ENCODE measurements at places on chromosomes 2 and 18.

- no peak for DNase-seq
Observed at GRCh38 chr18:28382215-28382879, 205.4 kb upstream of the CDH2 start.

DNA sequence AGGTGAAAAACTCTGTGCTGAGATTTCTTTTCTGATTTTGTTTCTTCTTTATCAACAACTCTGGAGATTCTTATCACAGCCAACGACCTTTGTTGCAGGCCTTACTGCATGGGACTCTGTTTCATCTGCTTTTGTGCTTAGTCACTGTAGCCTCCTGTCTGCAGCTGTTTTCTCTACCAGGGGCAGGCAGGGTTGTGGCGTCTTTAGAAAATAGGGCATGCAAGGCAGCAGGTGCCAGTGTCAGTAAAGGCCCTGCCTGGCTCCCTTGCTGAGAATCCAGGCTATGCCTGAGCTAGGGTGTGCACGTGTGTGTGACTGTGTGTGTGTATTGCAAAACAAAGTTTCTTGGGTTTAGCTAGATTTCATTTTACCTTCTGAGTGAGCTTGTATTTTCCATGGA is 14.6 kb upstream of the SLC9A2 start:
- DNase-seq: no peak

DNA sequence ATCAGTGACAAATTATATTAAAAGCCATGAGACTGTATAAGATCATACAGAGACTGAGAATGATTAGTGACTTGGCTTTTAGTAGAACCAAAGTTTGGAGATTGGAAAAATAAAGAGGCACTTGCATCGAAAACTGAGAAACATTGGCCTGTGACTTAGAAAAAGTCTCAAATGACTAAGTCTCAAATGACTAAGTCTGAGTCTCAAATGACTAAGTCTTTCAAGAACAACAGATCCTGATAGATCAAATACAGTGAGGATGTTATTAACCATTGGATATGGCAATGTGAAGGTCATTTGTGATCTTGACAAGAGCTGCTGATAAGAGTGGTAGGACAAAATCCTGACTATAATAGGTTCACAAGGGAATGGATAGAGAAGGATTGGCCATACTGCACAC is 135.5 kb upstream of the FANCL start:
- no peak for DNase-seq

DNA sequence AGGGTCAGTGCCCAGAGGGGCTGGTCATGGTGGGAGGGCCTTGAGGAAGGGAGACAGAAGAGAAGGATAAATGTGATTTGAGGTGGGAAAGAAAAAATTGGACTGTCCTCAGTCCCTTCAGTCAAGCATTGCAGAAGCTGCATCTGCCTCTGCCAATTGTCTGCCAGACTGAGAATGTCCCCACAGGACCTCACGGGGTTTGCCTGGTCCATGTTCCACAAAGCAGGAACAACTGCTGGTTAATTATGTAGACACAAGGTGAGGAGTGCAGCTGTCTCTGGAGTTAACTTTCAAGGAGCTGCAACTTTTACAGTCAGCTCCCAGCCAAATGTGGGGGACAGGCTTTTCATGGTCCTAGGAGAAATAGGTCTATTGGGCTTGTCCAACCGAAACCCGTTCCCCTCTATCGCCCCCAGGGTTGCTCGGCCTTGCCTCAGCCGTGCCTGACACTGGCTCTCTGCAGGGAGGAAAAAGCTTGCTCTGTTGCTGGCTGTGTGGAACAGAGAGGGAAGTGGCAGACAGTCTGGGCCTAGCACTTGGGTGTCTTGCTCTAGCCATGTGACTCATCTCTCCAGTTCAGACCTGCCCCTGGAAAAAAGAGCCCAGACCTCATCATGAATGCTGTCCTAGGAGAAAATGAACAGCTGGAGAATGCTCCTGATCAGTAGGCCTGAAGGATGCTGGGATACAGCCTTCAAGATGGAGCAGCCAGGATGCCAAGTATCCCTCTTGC is 31.1 kb upstream of the PAX8 start:
- DNase-seq: no peak

- DNase-seq: no peak
Observed at GRCh38 chr2:226813148-226813701, 13.6 kb upstream of the IRS1 start.
